ENCODE measurements at places on chromosomes 12 and 14.

DNA sequence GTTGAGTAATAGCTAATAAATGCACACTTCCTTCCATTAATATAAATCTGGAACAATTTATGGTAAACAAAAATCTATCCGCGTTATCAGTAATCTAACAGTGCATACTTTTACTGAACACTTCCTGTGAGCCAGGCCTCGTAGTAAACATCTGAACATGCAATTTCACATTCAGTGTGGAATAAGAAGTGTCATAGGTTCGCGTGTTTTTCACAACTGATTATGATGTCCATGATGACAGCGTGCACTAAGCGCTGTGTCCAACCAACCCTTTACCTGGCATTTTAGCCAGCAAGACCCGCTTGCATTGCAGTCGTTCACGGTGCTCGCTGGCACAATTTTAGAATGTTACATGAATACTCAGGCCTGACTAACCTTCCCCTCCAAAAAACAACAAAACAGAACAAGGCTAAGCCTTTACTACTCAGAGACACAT, 2.1 kb downstream of the PNMA1 start:
- DNase-seq = no peak

GRCh38 chr14:100469632-100470522, 117.3 kb downstream of the BEGAIN start:
- no peak for DNase-seq

DNA sequence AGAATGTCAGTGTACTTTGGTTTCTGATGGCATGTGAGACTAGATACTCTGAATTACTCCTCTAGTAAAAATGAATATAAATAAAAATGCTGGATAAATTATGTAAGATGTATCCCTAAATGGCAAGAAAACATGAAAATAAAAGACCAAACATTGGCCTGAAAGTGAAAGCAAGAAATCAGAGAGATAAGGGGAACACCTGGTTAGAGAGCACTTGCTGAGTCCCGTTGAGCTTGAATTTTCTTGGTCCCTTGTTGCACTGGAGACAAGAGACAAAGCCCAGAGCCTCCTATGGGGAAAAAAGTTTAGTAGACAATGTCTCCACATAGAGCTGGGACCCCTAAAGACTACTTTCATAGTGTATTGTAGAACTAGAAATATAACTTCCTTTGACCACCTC, 23.9 kb downstream of the RASSF8 start:
- no peak for DNase-seq

- no peak for DNase-seq
Observed at GRCh38 chr12:132465269-132466190, 24.4 kb upstream of the FBRSL1 start.

DNA sequence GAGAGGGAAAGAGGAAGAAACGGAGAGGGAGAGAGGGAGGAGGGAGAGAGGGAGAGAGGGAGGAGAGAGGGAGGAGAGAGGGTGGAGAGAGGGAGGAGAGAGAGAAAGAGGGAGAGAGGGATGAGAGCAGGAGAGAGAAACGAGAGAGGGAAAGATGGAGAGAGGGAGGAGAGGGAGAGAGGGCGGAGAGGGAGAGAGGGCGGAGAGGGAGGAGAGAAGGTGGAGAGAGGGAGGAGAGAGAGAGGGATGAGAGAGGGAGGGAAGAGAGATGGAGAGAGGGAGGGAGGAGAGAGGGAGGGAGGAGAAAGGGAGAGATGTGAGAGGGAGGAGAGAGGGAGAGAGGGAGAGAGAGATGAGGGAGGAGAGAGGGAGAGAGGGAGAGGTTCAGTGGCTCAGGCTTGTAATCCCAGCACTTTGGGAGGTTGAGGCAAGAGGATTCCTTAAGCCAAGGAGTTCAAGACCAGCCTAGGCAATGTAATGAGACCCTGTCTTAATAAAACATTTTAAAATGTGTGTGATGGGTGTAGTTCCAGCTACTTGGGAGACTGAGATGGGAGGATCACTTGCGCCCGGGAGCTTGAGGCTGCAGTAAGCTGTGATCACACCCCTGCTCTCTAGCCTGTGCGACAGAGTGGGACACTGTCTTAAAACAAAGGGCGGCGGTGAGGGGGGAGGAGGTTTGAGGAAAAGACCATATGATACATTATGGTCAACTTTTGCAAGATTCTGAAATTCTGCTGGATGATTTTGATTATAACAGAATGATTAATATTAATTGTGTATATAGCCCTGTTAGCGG, 21.3 kb upstream of the SNRPF start:
- no peak for DNase-seq

GRCh38 chr14:59570122-59570521, 6.5 kb downstream of the CCDC175 start:
- DNase-seq = no peak

DNA sequence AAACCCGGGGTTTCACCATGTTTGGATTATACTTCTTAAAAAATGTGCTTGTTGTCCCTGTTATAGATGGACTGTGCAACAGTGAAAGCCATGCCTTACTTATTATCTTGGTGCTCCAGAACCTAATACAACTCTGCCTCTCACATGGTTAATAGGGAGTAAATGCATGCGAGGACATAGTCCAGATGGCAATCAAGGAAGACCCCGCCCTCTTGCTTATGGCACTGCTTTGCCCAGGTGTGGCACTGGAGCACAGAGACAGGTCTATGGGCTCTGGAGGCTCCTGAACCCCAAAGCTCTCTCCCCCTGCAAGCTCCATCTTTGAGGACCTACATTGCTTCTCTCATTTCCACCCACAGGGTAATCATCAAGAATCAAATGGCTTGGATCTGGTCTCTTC, 162.1 kb upstream of the NTF3 start:
- DNase-seq = no peak

GRCh38 chr14:53603994-53604393, 352.6 kb downstream of the BMP4 start:
- DNase-seq = no peak

GRCh38 chr12:75876832-75877762, 154.5 kb downstream of the PHLDA1 start:
- no peak for DNase-seq

DNA sequence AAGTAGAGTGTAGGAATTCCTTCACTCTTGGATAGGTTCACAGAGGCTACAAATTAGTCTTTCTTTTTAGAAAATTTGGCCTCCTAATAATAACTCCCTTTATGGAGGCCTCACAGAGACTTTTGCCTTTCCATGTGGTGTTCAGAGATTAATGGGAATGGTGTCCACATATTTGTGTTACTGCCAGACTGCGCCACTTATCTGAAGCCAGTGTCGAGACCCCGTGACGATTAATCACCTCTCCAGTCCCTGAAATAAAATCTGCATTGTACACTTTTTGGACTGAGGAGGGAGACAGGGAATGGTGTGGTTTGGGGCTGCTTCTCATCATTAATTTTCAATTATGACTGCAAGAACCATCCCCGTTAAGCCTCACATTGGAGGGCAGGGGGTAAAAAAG, 980.5 kb downstream of the FLRT2 start:
- DNase-seq = no peak

DNA sequence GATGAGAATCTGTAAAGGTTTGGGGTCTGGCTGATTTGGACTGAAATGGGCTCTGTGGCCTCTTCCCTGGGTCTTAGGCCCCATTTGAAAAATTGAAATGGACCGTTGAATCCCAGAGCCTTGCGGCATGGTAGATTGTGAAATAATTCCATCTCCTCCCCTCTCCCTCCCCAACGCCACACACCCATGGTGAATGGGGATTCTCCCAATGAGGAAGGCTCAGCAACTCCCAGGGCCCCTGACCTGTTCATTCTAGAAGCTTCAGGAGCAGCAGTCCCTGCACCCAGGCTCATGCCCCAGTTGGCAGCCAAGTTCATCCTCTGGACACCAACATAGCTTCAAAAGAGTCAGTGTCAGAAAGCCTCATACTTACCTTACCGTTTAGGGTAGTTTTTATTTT, 217.4 kb downstream of the ZFP36L1 start:
- no peak for DNase-seq

DNA sequence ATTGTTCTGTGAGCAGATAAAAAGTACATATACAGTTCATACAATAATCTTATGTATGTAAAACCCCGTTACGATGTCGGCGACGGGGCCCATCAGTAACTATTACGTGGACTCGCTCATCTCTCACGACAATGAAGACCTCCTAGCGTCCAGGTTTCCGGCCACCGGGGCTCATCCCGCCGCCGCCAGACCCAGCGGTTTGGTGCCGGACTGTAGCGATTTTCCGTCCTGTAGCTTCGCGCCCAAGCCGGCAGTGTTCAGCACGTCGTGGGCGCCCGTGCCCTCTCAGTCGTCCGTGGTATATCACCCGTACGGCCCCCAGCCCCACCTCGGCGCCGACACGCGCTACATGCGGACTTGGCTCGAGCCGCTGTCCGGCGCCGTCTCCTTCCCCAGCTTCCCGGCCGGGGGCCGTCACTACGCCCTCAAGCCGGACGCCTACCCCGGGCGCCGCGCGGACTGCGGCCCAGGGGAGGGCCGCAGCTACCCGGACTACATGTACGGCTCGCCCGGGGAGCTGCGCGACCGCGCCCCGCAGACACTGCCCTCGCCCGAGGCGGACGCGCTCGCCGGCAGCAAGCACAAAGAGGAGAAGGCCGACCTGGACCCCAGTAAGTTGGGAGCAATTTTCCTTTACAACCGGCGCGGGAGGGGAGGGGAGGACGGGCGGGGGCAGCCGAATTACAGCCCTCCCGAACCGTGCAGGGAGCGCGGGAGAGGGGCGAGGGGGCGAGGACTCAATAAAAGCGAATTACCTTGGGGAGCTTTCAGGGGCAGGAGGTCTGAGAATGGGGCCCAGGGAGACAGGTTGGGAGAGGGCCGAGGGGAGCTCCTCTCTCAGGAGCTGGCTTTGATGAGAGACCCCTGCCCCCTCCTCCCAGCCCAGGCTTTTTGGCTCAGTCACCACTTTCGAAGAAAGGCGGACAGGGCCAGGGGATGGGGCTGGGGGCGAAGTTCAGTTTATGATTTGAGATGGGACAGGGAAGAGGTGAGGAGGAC, at the start of gene HOXC9:
Gene HOXC9 (plus strand): TSS at position 46 of the 999 bp plus-strand sequence. CDS start 28 bp downstream, at position 74.
- peak; percentile 75 for DNase-seq

DNA sequence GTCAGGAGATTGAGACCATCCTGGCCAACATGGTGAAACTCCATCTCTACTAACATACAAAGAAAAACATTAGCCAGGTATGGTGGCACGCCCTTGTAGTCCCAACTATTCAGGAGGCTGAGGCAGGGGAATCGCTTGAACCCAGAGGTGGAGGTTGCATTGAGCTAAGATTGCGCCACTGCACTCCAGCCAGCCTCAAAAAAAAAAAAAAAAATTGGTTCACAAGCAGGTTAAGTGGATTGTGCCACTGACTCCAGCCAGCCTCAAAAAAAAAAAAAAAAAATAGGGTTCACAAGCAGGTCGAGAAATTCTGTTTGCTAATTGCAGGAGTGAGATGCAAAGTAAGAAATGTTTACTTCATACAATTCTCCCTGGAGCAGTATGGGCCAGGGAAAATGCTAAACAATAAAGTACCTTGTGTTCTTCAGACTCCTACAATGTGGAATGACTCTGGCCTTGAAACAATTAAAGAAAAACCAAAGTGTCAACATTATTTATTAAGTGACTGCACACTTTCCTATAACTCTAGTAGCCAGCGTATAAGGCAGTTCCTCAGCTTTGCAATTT, 6.1 kb downstream of the EDDM3B start:
- DNase-seq = no peak

- DNase-seq = no peak
Observed at GRCh38 chr12:114655934-114656749, 27.8 kb downstream of the TBX3 start.

DNA sequence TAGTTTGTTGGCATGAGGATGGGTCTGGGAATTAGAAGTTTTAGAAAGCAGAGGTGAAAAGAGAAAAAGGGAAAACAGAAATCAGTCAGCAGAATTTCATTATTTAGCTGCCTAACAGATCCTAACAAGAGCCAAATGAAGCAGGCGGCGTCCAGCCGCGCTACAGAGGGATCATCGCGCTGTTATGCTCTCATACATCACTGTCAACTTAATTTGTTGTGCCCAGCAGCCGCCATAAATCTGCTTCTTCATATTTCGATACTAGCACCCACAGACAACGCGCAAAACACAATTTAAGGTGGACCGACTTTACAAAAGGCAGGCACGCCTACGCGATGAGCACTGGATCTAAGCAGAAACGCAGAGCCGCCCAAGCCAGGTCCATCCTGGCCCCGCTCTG, 66.7 kb downstream of the SETD3 start:
- no peak for DNase-seq

DNA sequence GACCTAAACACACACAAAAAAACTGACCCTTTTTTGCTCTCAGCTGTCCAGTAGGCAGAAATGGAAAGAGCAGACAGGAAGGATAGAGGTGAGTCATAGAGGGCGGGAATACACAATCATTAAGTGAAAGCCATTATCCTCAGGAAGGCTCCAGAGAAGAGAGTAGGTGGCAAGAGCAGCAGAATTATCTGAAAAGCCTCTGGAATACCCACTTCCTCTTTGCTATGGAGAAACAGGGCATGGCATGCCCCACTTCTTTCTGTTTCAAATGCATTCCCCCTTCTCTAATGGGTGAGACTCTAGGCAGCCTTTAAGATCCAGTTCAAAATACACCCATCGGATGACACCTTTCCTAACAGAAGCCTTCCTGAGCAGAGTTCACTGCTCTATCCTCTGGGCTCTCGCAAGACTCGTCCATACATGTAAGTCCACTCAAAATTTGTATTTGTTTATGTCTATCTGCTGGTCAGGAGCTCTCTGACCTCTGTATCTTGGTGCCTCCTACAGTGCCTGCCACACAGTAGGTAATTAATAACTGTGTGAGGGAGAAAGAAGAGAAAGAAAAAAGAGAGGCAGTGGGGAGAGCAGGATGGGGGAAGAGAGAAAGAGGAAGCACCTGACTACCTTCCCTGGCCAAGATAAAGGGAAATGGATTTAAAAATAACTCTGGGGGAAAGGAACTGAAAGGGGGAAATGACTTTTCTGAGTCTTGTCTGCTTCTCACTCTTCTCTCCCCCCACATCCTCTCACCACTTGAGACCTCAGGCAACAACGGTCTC, 8.5 kb downstream of the KLHL33 start:
- no peak for DNase-seq

DNA sequence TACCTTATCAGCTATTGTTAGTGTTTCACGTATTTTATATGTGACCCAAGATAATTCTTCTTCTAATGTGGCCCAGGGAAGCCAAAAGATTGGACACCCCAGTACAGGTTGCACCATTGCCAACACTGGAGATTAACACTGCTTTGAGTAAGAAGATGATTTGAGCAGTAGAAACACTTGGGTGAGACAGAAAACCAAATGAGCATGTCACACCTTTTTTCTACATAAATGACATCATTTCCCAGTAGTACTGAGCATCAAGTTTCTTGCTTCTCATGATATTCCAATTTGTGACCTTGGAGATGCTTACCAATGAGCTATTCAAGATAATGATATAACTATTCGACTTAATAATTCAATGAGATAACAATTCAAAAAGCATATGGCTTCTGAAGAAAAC, 140.0 kb downstream of the LLPH start:
- DNase-seq = no peak

DNA sequence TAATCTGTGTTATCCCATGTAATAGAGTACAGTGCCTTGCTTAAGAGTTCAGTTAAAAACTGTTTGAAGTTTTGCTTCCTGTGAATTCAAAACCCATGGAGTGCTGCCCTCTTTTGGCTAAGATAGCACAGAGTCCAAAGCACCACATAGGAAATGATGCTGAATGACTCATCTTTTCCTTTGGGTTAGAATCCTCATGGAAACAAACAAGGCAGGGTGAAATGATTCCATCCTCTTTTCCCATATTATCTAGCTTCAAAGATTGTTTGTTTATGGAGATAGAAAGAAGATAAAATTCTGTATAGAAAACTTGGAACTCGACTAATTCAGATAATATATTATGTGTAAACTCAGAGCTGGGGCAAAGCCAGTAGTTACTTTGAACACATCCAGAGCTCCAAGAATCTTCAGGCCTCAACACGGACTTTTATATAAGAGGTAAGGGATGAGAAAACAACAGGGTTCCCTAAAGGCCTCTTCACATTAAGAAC, 87.4 kb downstream of the OTOGL start:
- DNase-seq = peak; percentile 30

GRCh38 chr12:3531496-3531895, 40.5 kb downstream of the PRMT8 start:
- DNase-seq = no peak

Measured in SK-N-SH (cell line).